Activated naive CD4-positive, alpha-beta T cell (primary cell): ENCODE measurements at places on chromosomes 1 and 21.

DNA sequence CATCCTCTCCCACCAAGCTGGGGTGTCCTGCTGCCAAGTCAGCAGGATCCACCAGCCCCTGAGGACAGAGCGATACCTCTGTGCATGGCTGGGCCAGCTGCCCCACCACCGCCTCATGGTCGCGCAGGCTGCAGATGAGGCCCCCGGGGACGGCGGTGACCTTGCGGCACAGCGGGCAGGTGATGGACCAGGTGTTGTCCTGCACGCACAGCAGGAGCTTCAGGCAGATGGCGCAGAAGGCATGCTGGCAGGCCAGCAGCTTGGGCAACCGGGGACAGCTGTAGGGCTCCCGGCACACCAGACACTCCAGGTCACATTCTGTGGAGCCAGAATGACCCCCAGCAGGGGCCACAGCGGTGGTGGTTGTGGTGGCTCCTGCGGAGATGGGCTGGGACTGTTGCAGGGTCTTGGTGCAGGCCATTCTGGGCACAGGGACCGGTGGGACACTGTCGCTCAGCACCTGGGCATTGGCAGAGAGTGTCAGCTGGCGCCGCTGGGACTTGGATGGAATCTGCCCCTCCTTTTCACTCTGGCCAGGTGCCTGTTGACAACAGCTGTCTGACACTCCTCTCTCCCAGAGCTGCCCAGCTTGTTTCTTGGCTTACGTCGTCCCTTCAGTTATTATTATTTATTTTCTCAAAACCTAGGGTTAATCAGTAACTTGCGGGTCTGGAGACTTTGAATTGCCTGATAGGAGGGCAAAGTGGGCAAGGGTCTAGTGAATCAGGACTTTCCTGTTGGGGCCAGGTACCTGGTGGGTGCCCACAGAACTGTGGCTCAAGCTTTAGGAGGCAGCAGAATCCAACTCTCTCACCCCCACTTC is at the start of gene RNF186:
Gene RNF186, minus strand, starts transcription at position 603 of the 823 bp plus-strand sequence. Its CDS starts 182 bp downstream, at position 421.
- DNase-seq: no peak

- DNase-seq: no peak
These were observed 304.5 kb downstream of the TTLL7 start for GRCh38 chr1:83694449-83694848.

- DNase-seq: no peak
These were observed 6.1 kb downstream of the SLC25A44 start for GRCh38 chr1:156200044-156200443.

DNA sequence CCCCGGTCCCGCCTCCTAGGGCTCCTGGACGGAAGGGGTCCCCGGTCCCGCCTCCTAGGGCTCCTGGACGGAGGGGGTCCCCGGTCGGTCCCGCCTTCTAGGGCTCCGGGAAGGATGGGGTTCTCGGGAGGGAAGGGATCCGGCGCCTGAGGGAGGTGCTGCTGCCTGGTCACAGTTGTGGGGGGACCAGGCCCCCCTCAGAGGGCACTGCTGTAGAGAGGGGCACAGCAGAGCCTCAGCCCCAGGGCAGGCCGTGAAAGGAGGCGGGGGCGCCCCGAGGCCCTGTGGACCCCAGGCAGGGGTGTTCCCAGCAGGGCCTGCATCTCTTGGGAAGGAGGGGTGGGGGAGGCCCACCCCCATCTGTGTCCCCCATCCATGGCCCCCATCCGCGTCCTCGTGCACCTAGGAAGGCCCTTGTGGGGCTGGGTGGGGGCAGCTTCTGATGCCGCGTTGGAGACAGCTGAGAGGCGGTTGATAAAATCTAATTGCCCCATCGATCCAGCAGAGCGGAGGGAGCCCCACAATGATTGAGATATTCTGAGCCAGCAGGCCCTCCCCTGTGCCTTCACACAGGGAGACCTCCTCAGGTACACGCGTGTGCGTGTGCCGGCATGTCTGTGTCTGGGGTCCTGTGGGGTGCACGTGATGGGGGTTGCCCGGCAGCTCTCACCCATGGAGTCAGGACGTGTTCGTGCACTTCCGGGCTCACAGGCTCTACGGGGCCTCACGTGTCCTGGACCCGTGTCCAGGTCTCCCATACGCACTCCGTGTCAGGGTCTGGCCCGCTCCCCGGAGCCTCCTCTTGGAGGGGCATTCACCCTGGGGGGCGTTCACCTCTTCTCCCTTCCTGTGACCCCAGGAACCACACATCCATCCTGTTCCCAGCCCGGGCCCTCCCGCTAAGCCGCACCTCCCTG is 12.9 kb downstream of the SAMD11 start:
- DNase-seq: no peak

GRCh38 chr1:23020706-23021405 is 1.6 kb downstream of the KDM1A start:
- DNase-seq: no peak

DNA sequence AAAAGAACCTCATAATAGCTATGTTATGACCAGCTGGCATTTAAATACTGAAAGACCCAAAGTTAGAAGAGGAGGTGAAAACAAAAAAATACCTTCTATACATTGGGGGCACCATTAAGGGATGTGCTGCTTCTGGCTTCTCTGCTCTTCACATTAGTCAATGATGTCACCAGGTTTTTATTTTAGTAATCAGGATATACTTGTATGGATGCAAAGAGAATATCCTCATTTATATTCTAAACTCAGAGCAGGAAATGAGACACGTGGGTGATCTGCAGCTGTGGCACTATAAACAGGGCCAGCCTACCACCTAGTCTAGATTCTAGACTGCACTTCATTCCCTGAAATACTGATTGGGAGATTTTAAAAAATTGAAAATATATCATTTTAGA is 51.2 kb downstream of the WLS start:
- DNase-seq: no peak

GRCh38 chr1:182207300-182207699 is 145.8 kb upstream of the ZNF648 start:
- no peak for DNase-seq

GRCh38 chr1:178941849-178942248 is 71.0 kb upstream of the ANGPTL1 start:
- DNase-seq: no peak

DNA sequence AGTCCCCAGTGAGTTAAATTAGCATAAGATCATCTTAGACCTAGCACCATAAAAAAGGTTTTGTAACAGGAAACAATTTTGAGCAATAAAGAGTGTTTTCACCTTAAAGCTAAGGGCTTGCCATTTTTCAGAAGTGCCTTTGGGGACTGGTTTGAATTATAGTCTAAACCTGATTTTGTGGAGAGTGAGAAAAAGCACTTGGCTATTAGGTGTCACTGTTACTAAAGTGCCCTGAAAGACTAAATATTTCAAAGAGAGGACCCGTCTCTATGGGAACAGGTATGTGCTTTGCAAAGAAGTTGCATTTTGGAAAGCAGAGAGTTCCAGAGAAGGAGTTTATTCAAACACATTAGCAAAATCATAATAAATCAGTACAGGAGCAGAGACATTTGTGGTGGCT is 9.1 kb downstream of the NTNG1 start:
- no peak for DNase-seq

DNA sequence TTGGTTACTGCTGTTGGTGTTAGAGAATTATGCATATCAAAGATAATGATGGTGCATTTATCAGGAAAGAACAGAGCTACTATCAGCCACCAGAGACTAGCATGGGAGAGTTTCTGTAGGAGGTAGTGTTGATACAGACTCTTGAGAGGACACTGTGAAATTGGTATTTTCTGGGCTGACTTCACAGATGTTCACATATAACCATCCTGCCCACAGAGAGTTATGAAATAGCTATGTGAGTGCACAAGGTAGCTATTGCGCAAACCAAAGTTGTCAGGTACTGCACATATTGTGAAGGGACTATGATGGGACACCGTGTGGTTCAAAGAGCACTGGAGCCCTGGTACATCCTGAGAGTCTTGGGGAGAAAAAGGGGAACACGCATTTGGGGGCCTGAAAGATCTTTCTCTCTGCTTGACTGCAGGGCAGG is 1.4 kb upstream of the TLCD4 start:
- no peak for DNase-seq

DNA sequence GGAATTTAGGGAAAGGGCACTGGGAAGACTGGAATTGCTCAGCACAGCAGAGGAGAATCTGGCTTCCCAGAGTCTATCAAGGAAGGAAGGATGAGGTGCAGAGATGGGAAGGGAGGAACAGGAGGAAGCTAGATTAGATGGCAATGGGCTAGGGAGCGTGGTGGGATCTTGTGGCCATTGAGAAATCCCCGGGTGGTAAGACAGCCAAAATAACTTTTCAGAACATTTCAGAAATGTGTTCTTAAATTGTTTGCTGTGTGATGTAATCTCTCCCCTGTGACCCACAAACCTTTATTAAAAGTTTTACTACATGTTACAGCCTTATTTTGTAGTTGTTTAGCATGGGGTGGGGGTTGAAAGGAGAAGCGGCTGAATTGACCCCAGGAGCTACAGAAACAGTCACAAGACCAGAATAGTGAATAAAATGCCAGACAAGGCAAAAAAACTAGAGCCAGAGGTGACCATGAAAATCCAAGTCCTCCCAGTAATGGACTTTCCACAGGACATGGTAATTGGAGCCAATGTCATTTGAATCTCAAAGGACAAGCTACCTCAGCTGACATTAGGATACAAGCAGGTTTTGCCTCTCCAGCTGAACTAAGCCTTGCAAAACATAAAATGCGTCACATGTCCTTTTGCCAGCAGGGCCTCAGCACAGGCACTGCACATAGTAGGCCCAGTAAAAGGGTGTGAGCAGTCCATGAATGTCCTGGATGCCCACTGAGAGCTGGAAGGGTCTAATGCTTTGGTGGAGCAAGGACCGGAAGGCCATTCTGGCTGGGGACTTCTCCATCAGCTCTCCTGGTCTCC is 980 bp upstream of the AHCYL1 start:
- DNase-seq: no peak

GRCh38 chr21:45622416-45623097 is 21.0 kb upstream of the PCBP3 start:
- no peak for DNase-seq

DNA sequence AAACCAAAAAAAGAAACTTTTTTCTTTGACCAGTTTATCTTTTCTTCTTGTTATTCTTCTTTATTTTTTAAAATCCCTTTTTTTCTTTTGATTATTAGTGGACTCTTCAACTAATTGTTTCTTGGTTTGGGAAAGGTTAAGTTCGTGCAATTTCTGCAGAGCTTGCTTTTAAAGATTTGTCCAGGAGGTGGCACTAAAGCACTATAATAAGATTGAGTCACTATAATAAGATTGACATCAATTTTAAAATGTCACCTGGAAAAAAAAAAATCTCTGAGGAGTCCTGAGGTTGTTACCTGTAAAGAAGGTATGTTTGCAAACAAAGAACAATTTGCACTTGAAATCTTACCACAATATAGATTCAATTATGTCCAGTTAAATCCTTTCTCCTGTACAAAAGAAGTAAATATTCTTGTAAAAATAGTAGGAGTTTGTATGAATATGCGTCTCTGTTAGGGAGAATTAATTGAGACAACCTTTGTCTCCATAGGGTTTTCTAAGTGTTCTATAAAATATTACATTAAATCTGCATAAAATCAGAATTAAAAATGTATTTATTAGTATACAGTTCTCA is 166.7 kb downstream of the ADGRL4 start:
- no peak for DNase-seq

DNA sequence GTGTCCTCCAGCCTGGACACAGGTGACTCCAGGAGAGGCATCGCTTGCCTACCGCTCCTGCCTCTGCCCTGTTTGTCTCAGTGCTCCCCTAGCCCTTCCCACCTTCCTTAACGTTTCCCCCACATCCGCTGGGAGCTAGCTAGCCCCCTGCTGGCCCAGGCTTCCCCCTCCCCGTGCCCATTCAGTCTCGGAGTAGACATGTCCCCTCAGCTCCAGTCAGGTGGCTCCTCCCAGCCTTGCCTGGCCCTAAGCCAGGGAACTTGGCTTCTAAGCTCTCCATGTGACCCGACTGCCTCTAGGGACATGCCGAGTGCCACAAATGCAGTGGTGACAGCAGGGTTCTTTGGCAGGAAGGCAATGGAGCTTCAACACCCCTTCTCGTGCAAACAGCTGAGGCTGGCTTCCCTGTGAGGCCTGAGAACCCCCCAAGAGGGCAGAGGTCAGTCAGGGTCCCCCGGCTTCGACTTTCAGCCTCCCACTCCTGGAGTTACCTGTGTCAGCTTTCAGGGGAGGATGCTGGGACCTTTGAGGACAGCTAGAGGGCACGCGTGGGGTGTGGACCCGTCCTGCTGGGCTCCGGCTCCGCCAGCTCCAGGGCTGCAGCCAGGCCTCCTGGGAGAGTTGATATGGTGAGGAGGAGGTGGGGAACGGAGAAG is 16.2 kb downstream of the DRAXIN start:
- DNase-seq: no peak

GRCh38 chr1:16326833-16327404 is 25.4 kb downstream of the FBXO42 start:
- DNase-seq: no peak

- DNase-seq: no peak
These were observed 24.0 kb downstream of the NADK start for GRCh38 chr1:1754051-1754815.

- DNase-seq: no peak
These were observed 1125.7 kb downstream of the BRINP3 start for GRCh38 chr1:189351960-189352359.
